NCI-H1436 treated with DMSO at 0.1 percent for 48 hours (cell line): ENCODE measurements at places on chromosomes 3 and 15.

GRCh38 chr3:187261541-187261969, 30.0 kb downstream of the MASP1 start:
- no peak for DNase-seq

GRCh38 chr3:194748225-194748624, 62.5 kb downstream of the FAM43A start:
- no peak for DNase-seq

DNA sequence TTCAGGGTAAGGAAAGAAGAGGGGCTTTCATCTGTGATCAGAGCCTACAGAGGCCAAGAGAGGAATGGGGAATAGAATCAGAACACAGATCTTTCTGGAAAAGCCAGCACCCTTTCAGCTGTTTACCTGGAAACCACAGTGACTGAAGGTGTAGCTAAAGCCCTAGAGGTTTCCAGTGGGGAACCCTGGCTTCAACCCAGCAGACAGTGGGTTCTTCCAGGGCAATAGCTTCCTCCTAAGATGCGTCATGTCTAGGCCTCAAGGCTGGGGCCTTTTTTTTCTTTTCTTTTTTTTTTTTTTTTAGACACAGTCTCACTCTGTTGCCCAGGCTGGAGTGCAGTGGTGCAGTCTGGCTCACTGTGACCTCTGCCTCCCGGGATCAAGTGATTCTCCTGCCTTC, 3.1 kb upstream of the CPNE9 start:
- no peak for DNase-seq

DNA sequence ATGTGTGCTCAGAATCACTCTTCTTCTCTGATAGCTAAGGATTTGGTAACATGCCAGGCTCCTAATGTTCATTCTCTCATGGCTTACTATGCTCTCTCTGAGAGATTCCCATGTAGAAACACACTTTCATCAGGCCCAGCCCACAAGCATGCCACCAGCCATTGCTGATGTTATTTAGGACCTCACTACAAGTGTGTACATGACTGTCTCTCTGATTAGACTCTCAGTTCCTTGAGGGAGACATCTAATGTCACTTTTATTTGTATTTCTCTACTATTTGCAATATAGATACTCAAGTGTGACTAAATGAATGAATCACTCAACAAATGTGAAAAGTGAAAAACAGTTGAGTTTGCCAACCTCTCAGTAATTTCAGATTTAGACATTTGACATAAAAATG, 84.3 kb upstream of the ARL6 start:
- no peak for DNase-seq

DNA sequence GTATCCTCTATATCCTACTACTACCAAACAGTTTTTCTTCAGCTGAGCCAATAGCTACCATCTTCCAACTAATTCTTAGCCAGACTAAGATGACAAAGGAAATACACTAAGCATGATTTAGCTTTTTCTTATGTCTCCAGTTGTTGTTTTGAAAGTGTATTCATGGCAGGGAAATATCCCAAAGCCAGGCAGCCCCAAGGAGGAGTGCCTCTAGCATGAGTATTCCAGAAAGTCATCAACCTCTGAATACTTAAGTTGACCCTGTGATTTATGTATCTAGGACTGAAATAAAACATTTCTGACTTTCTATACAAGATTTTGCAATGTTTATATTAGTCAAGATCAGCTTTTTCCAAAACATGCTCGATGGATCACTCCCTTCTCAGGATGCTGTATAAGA, 449.1 kb downstream of the IL5RA start:
- DNase-seq: no peak

GRCh38 chr3:195019335-195019734, 251.6 kb downstream of the XXYLT1 start:
- DNase-seq: no peak

DNA sequence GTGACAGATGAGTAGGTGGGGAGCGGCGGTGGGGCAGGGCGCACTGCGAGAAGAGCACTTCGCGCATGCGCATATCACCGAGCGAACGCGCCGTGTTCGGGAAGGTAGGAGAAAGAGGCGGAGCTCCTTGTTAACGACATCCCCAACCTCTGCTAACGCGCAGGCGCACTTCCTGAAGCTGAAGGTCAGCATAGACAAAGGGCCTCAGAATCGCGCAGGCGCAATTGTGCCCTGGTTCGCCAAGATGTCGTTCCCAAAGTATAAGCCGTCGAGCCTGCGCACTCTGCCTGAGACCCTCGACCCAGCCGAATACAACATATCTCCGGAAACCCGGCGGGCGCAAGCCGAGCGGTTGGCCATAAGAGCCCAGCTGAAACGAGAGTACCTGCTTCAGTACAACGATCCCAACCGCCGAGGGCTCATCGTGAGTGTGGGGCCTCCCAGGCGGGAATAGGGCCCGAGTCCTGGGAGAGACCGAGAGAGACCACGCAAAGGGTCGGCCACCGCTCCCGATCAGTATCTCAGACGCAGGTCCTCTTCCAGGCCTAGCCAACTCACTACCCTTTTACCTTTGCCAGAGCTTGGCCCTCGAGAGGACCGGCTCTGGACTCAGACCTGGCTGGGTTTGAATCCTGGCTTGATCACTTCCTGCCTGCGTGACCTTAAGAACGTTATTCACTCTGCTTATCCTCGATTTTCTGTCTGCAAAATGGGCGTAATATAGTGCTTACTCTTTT, at the start of gene NDUFB4:
NDUFB4 (plus strand) TSS at position 221 of the 737 bp plus-strand sequence; CDS start at position 245, 24 bp downstream.
- DNase-seq: peak; percentile 99

- no peak for DNase-seq
Observed at GRCh38 chr15:69805248-69805953, 292.3 kb downstream of the TLE3 start.

DNA sequence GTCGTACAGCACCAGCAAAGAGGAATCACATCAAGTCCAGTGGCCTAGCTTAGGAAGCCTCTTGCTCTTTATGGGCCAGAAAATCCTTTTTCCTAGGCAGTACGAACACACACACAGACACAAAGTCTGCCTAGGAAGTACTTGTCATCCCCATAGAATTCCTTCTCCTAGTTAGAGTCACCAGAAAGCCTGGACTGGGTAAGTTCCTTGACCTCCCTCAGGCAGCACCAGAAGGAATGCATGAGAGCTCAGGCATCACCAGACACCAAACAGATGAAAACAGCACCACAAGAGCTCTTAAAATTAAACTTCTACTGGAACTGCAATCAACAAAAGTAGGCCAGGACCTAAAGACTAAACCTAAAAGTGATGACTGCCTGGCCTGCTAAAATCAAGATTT, 192.9 kb upstream of the CCDC54 start:
- DNase-seq: no peak

DNA sequence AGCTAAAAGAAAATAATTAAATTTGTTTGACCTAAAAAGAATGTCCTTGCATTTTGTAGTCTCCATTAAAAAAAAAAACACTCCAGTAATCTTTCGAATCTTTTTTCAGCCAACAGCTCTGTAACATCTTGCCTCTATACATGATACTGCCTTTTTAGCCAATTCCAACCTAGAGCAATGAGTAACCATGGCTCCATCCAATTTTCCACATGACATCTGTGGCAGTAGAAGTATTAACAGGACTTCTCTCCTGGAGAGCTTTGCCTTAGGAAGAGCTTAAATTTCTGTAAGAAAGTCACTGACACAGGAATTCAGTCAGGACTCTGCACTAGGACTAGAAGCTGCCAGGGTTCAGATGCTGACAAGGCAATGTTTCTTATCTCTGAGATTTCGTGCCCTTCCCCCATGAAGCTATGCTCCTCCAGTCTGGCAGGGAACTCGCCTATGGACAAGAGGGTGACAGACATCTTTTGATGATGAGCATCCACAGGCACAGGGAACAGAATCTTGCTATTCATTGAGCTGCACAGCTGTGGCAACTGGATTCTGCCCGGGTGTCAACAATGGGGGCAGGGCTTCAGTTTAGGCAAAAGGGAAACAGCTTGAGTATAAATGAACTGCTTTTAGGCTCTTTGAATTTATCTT, 81.8 kb downstream of the ALCAM start:
- no peak for DNase-seq

DNA sequence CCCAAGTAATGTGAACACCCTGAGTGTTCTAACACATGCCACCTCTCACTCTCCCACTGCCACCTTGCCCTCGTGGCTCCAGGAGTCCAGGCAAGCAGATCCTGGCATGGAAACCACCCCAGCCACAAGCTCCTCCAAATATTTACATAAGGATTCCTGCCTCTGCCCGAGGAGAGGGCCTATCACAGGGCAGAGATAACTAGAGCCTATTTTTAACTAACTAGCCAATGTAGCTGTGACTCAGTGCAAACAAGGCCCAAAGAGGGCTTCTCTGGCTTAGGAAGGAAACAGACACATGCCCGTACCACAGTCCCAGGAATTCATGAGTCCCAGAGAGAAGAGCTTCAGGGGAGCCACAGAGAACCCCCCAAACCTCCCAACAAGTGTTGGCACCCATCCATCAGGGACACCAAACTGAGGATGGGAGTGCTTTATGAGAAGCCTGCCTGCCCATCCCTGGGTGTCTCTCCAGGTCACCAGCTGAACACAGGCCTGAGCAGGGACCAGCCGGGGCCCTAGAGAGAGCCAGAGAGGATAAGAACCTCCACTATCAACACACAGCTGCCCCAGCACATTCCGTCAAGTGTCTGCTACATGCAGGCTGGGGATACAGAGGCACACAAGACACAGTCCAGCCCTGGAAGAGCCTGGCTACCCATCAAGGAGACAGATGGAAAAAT, 9.2 kb downstream of the FYCO1 start:
- DNase-seq: no peak

DNA sequence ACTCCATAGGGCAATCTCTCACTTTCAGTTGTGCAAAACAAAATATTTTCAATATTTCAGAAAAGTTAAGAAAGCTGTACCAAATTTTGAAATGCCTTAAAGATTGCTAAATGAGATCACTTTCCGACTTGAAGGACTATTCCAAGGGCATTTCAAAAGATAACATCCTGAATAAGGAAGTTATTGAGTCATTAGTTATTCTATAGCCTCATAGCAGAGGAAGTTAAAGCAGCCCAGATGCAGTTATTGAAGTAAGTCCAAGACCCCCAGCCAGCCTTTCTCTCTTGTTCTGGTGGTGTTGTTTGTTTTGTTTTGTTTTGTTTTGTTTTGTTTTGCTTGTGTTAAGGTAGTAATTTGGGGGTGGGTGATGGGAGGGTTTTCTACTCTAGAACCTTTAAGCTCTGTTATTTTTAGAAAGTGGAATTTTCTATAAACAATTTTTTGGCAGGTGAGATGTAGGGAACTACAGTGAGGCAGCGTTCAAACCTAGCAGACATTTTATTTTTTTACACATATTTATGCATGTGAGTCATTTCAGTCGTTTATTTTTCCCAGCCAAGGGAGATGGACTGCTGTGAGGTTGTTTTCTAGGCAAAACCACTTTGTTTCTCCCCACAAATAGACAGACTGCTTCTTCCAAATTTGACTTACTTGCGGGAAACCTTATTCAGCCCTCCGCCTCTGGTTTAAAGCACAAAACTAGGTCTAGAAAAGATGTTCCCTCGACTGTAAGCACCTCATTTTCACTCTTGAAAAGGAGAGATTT, 216.3 kb upstream of the ARPP21 start:
- DNase-seq: no peak

- DNase-seq: no peak
Observed at GRCh38 chr15:65339416-65339815, 34.9 kb downstream of the RNU5B-1 start.

- DNase-seq: no peak
Observed at GRCh38 chr3:43624619-43625305, 3.0 kb upstream of the ANO10 start.

GRCh38 chr15:80828796-80829195, 49.6 kb downstream of the CEMIP start:
- no peak for DNase-seq

- DNase-seq: no peak
Observed at GRCh38 chr15:100740138-100740537, 137.7 kb downstream of the ASB7 start.

DNA sequence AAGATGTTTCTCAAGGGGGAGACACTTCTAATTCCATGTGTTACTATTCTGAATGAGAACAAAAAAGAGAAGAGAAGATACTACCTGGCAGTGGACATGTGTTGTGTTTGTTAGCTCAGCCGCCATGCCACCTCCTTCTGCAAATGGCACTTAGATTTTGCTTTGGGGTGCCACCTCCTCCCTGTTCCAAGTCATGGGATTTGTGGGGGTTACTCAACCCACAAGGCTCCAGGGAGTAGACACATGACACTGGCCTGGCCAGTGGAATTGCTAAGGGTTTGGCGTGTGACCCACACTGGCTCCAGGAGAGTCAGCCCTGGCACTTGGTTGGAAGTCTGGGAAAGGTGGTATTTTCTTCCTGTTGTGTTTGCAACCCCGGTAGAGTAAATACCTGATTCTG, 129.1 kb downstream of the ZNF621 start:
- no peak for DNase-seq

DNA sequence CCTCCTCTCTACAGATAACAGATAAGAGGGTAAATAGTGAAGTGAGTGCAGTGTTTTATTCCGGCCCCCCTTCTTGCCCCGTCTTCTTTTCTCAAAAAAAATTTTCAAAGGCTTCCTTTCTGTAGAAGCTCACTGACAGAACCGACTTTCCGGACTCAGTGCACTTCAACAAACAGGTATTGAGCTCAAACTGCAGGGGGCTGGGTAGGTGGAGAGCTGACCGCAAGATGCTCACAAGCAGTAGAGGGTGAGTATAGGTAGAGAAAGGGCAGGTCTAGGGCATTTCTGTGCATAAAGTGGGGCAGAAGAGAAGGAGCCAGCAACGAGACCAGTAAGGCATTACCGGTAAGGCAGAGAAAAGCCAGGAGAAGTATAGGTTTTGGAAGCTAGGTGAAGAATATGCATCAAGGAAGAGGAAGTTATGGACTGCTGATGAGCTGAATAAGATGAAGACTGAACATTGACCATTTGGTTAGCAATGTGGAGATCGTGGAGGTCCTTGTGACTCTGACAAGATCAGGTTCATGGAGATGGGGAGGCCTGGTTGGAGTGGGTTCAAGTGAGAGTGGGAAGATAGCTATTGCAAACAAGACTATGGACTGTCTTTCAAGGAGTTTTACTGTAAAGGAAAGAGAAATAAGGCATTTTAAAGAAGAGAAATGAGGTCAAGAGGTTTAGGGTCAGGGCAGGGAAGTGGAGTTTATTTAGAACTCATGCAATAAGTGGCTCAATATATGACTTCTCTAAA, 97.4 kb downstream of the ST6GAL1 start:
- DNase-seq: no peak

- DNase-seq: no peak
Observed at GRCh38 chr3:64530434-64531049, 157.3 kb downstream of the ADAMTS9 start.

GRCh38 chr3:30586806-30587486, 19.5 kb upstream of the TGFBR2 start:
- DNase-seq: no peak

- DNase-seq: no peak
Observed at GRCh38 chr15:38665586-38666305, 101.1 kb upstream of the RASGRP1 start.

DNA sequence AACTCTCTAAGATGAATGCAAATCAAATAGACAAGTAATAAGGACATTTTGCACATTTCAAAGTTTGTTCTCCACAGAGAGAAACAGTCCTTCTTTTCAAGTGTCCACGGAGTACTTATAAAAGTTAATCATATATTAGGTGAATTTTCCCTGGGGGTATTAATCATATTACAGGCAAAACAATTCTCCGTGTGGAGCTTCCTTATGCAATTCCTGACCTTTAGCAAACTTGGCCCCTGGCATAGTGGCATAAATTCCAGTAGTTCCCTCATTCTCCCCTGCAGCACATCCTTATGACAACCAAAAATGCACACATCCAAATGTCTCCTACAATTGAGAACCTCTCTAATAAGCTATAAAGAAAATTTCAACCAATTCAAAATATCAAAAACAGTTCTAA, 34.4 kb downstream of the FSIP1 start:
- DNase-seq: no peak
